ENCODE measurements at places on chromosomes 12 and 14. TPM values are rescaled to one million over a fixed set of nuclear protein-coding genes. Genes with fewer than 3 reads are reported as not detected.

GRCh38 chr14:57660208-57660607 lies 166.6 kb upstream of the CCDC198 start:
- DNase-seq: no peak
- no peak overlapping the region for H3K27ac ChIP-seq
- no peaks in the 10 kb centered on the region for H3K4me1 ChIP-seq
- H3K27me3 ChIP-seq: no peaks in the 10 kb centered on the region
- H3K4me3 ChIP-seq: no peak overlapping the region

Gene SVOP
- total RNA-seq: not detected

DNA sequence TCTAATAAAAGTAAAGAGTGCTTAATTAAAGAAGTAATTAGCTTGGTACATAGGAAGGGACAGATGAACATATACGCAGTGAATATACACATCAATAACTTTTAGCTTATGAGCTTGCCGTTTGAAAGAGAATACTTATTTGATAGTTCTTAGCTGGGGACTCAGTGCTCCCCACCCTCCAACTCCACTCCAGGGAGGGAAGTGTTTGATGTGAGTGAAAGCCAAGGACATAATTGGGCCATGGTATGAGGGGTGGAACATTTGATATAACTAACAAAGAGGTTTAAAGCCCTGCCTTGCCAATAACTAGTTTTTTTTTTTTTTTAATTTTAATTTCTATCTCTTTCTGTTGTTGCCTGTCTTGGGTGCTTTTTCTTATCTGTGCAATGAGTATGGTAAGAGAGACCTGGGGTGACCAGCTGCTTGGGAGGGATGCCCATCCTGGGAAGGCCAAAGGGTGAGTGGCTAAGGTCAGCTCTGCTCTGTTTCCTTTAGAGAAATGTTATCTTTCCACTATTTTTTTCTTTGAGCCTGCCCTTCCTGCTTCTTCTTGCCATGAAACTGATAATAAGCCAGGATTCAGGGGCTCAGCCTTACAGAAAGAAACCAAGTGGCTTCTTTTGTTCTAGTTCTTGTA lies 132.8 kb upstream of the CPSF6 start:
- H3K4me1 ChIP-seq: no peaks in the 10 kb centered on the region
- DNase-seq: no peak
- H3K36me3 ChIP-seq: no peaks in the 10 kb centered on the region
- H3K27me3 ChIP-seq: no peaks in the 10 kb centered on the region
- no peak overlapping the region for H3K27ac ChIP-seq

GRCh38 chr12:28088566-28089272 lies 101.5 kb upstream of the CCDC91 start:
- H3K36me3 ChIP-seq: no peaks in the 10 kb centered on the region
- no peak for DNase-seq
- H3K27me3 ChIP-seq: peaks cover 17% of the 10 kb centered on the region
- peaks cover 13% of the 10 kb centered on the region for H3K4me1 ChIP-seq

Gene WASHC4
- 29.6 TPM for total RNA-seq

DNA sequence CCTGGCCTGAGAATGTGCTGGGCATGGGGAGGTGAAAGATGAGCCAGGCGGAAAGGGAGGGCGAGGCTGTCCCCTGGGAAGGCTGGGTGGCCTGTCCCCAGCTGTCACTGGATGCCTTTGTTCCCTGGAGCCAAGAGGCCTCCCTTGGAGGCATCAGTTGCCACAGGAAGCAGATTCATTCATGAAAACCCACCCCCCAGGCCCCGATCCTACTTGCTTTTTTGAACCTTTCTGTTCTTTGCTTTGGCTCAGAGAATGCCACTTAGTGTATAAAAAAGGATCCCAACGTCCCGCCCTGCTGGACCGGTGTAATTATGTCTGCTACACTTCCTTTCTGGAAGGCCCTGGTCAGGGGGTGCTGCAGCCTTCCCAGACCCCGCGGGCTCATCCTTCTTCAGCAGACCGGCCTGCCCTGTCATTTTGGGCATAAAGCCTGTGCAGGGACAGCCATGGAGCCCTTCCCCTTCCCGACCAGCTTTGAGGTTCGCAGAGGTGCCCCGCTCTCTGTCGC lies 220.2 kb downstream of the SLC41A2 start:
- H3K4me3 ChIP-seq: no peak overlapping the region
- peaks cover 66% of the 10 kb centered on the region for H3K4me1 ChIP-seq
- peak overlapping the region; percentile 27 for H3K27ac ChIP-seq
- no peaks in the 10 kb centered on the region for H3K36me3 ChIP-seq

GRCh38 chr14:102675396-102675795 lies 82.9 kb downstream of the RCOR1 start:
- no peak for DNase-seq
- H3K27ac ChIP-seq: no peak overlapping the region
- peaks cover 7% of the 10 kb centered on the region for H3K36me3 ChIP-seq
- H3K4me3 ChIP-seq: no peak overlapping the region
- H3K27me3 ChIP-seq: no peaks in the 10 kb centered on the region

- peak; percentile 15 for DNase-seq
- no peak overlapping the region for H3K27ac ChIP-seq
- H3K4me1 ChIP-seq: no peaks in the 10 kb centered on the region
- H3K4me3 ChIP-seq: no peak overlapping the region
- peaks cover 15% of the 10 kb centered on the region for H3K27me3 ChIP-seq
Observed at GRCh38 chr12:108457006-108457733, 57.9 kb upstream of the FICD start.

GRCh38 chr12:117587631-117588287 lies 226.3 kb upstream of the NOS1 start:
- peak; percentile 70 for DNase-seq
- H3K27ac ChIP-seq: no peak overlapping the region
- H3K4me1 ChIP-seq: no peaks in the 10 kb centered on the region
- H3K27me3 ChIP-seq: peaks cover 2% of the 10 kb centered on the region

DNA sequence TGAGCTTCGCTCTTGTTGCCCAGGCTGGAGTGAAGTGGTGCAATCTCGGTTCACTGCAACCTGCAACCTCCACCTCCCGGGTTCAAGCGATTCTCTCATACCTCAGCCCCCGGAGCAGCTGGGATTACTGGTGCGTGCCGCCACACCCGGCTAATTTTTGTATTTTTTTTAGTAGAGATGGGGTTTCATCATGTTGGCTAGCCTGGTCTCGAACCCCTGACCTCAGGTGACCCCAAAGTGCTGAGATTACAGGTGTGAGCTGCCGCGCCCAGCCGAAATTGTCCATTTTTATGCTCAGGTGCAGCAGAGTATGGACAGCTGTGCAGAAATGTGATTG lies 19.2 kb upstream of the CYP46A1 start:
- peaks cover 22% of the 10 kb centered on the region for H3K27me3 ChIP-seq
- no peak for DNase-seq
- H3K36me3 ChIP-seq: no peaks in the 10 kb centered on the region
- H3K4me1 ChIP-seq: peaks cover 3% of the 10 kb centered on the region

GRCh38 chr14:95302667-95303506 lies 16.8 kb downstream of the CLMN start:
- H3K27ac ChIP-seq: no peak overlapping the region
- no peaks in the 10 kb centered on the region for H3K4me1 ChIP-seq
- no peak overlapping the region for H3K4me3 ChIP-seq
- peaks cover 23% of the 10 kb centered on the region for H3K27me3 ChIP-seq
- no peak for DNase-seq

Gene ATP5F1B
- total RNA-seq: 818 TPM

DNA sequence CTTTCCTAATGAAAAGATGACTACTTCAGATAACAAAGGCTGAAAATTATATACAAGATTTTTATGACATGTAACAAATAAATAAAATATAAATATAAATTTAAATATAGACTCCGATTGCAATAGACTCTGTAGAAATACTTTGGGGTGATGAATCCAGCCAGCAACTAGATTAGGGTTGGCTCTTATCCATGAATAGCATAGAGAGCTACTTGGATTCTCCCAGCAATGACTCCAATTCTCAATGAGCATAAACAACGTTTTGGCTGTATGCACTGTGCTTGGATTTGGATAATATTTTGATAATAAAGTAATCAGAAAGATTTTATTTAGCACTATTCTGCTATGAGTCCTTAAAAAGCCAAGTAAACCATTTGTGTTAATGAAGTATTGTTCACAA lies 58.0 kb upstream of the LRFN5 start:
- H3K36me3 ChIP-seq: no peaks in the 10 kb centered on the region
- H3K27ac ChIP-seq: no peak overlapping the region
- no peak overlapping the region for H3K4me3 ChIP-seq
- DNase-seq: no peak
- no peaks in the 10 kb centered on the region for H3K4me1 ChIP-seq

Gene TAOK3
- total RNA-seq: 51.1 TPM

- H3K36me3 ChIP-seq: peaks cover 33% of the 10 kb centered on the region
- H3K4me1 ChIP-seq: peaks cover 28% of the 10 kb centered on the region
- peaks cover 3% of the 10 kb centered on the region for H3K27me3 ChIP-seq
- DNase-seq: peak; percentile 36
Observed at GRCh38 chr12:95859344-95859816, 628 bp downstream of the SNRPF start.

GRCh38 chr12:69433653-69434052 lies 36.5 kb upstream of the FRS2 start:
- no peak for DNase-seq
- H3K27me3 ChIP-seq: no peaks in the 10 kb centered on the region
- H3K36me3 ChIP-seq: no peaks in the 10 kb centered on the region
- H3K4me1 ChIP-seq: no peaks in the 10 kb centered on the region

Gene NKX2-1
- total RNA-seq: not detected

Gene INSM2
- total RNA-seq: not detected

- no peak overlapping the region for H3K27ac ChIP-seq
- no peaks in the 10 kb centered on the region for H3K4me1 ChIP-seq
- no peak for DNase-seq
- no peaks in the 10 kb centered on the region for H3K36me3 ChIP-seq
- no peak overlapping the region for H3K4me3 ChIP-seq
Observed at GRCh38 chr12:118972982-118973381, 8.4 kb upstream of the SRRM4 start.

DNA sequence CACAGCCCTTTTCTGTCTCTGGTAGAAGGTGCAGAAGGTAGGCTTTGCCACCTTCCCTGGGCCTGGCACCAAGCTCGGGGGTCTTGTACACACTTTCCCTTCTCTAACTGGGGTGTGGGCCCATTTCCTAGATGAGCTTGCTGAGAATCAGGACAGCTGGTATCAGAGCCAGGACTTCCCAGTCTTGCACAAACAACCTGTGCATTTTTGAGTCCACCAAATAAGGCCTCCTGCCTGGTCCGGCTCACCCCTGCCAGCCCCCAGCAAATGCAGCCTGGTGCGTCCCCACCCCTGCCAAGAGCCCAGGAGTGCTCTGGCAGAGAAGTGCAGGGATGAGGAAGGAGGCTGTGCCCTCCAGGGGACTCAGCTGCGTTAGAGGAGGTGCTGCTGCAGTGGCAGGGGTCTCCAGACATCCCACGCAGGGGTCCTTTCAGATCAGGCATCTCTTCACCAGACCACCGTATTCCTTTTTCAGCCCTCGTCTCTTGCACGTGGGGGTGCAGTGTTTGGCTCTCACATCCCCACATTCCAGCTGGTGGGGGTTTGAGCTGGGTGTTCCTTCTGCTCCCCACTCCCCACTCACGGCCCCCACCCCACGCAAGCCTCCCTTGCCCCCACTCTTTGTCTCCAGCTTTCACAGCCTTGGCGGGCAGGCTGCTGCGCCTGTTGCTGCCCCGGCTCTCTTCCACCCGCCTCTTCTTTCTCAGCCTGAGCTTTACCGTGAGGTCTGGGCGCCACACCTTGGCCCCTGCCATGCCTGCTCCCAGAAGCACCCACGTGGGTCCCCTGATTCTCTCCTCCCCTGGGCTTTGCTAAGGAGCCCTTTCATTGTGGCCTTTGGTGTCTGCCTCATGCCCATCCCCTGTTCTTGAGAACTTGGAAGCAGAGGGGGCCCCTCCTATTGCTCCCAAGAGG lies 32.3 kb downstream of the MEG3 start:
- no peak overlapping the region for H3K4me3 ChIP-seq
- DNase-seq: no peak
- H3K4me1 ChIP-seq: no peaks in the 10 kb centered on the region
- no peaks in the 10 kb centered on the region for H3K36me3 ChIP-seq
- H3K27ac ChIP-seq: no peak overlapping the region

- H3K36me3 ChIP-seq: peaks cover 7% of the 10 kb centered on the region
- no peaks in the 10 kb centered on the region for H3K4me1 ChIP-seq
- no peak for DNase-seq
- H3K27me3 ChIP-seq: no peaks in the 10 kb centered on the region
- H3K27ac ChIP-seq: no peak overlapping the region
- no peak overlapping the region for H3K4me3 ChIP-seq
Observed at GRCh38 chr14:71742485-71742884, 189.7 kb upstream of the RGS6 start.

Gene ETV6
- 56.7 TPM for total RNA-seq

GRCh38 chr12:14884458-14884878 lies 1.2 kb downstream of the MGP start:
- peaks cover 24% of the 10 kb centered on the region for H3K4me1 ChIP-seq
- DNase-seq: peak; percentile 86
- H3K36me3 ChIP-seq: no peaks in the 10 kb centered on the region
- H3K27ac ChIP-seq: no peak overlapping the region
- no peak overlapping the region for H3K4me3 ChIP-seq

GRCh38 chr12:56980941-56981530 lies 23.6 kb upstream of the RDH16 start:
- no peaks in the 10 kb centered on the region for H3K27me3 ChIP-seq
- no peaks in the 10 kb centered on the region for H3K36me3 ChIP-seq
- H3K4me3 ChIP-seq: no peak overlapping the region
- DNase-seq: no peak
- no peak overlapping the region for H3K27ac ChIP-seq
- no peaks in the 10 kb centered on the region for H3K4me1 ChIP-seq

GRCh38 chr14:85415015-85415712 lies 114.8 kb upstream of the FLRT2 start:
- H3K4me3 ChIP-seq: no peak overlapping the region
- DNase-seq: no peak
- no peaks in the 10 kb centered on the region for H3K4me1 ChIP-seq
- H3K27ac ChIP-seq: no peak overlapping the region
- H3K27me3 ChIP-seq: no peaks in the 10 kb centered on the region
- no peaks in the 10 kb centered on the region for H3K36me3 ChIP-seq

GRCh38 chr14:103404920-103405319 lies 19.7 kb downstream of the MARK3 start:
- H3K4me3 ChIP-seq: no peak overlapping the region
- no peak overlapping the region for H3K27ac ChIP-seq
- DNase-seq: no peak
- no peaks in the 10 kb centered on the region for H3K27me3 ChIP-seq
- H3K36me3 ChIP-seq: peaks cover 13% of the 10 kb centered on the region
- H3K4me1 ChIP-seq: peaks cover 43% of the 10 kb centered on the region

Gene NRIP2
- not detected for total RNA-seq

DNA sequence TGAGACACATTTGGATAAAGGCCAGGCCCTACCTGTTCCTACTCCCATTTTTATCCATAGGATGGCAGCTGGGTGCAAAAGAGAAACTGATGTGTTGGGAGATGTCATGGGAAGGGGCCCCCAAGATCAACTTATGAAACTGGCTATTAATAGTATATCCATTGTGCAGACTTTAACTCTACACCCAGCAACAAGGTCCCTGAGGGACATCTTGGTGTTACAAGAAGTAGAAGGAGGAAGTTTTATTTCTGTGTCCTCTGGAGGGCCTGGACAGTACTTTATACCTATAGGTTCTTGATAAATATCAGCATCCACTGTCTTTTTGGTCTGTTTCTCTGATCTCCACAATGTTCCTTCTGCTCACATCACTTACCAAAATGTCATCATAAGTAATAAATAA lies 84.6 kb downstream of the BTG1 start:
- H3K4me3 ChIP-seq: peak overlapping the region; percentile 59
- H3K36me3 ChIP-seq: peaks cover 41% of the 10 kb centered on the region
- peaks cover 92% of the 10 kb centered on the region for H3K4me1 ChIP-seq

GRCh38 chr12:45243963-45244362 lies 28.1 kb downstream of the ANO6 start:
- no peak overlapping the region for H3K27ac ChIP-seq
- H3K4me1 ChIP-seq: peaks cover 46% of the 10 kb centered on the region
- no peak for DNase-seq

- H3K4me1 ChIP-seq: no peaks in the 10 kb centered on the region
- H3K27me3 ChIP-seq: no peaks in the 10 kb centered on the region
- no peaks in the 10 kb centered on the region for H3K36me3 ChIP-seq
- H3K4me3 ChIP-seq: no peak overlapping the region
Observed at GRCh38 chr12:18363321-18363720, 102.0 kb downstream of the PIK3C2G start.
